Stimulated activated CD4-positive, alpha-beta T cell treated with anti-CD3 and anti-CD28 coated beads, Interleukin-1b, Interleukin-23, amount 100 ng/mL, for 1 hour (primary cell): ENCODE measurements at places on chromosomes 13 and 19.

GRCh38 chr19:990119-990571, 6.0 kb downstream of the WDR18 start:
- no peak for DNase-seq

DNA sequence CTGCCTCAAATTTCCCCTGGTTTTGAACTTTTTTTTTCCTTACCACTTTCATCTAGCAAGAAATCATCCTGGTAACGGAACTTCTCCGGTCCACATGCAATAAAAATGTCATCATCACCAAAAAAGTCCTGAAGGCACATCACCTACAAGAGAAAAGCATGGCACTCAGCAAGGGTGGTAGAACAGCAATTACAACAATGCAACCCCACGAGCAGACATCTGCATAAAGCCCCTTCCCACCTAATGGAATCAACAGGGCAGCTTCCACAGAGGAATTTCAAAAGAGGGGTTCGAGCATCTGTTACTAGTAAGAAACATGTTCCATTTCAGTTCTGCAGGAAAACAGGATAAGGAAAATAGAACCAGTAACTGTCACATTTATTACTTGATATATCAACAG, 183.9 kb downstream of the DCLK1 start:
- no peak for DNase-seq

GRCh38 chr19:19540064-19540714, 2.1 kb downstream of the CILP2 start:
- no peak for DNase-seq

- no peak for DNase-seq
These were observed 70.5 kb upstream of the CSNK1A1L start for GRCh38 chr13:37175996-37176395.
